Lung microvascular endothelial cell (primary cell): ENCODE measurements at places on chromosomes 2 and 18.

GRCh38 chr18:79599441-79599931 is 80.1 kb upstream of the CTDP1 start:
- no peak for DNase-seq

DNA sequence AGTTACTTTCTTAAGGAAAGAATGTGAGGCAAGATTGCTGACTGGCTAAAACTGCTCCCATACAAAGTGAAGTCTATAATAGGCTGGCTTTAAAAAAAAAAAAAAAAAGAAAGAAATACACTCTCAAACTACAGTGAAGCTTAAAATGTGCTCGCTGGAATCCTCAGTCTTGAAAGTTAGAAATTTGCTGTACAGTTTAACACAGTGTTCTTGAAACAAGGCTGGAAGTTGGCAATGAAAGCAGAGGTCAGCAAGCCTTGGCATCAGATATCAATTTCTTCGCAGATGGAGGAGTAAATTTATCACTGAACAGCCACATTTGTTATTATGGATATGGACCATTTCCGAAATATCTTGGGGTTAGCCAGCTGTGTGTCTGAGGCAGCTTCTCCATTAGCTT is 392.9 kb downstream of the ZNF516 start:
- DNase-seq, result no peak

GRCh38 chr2:233379034-233379433 is 24.7 kb downstream of the DGKD start:
- DNase-seq, result no peak

DNA sequence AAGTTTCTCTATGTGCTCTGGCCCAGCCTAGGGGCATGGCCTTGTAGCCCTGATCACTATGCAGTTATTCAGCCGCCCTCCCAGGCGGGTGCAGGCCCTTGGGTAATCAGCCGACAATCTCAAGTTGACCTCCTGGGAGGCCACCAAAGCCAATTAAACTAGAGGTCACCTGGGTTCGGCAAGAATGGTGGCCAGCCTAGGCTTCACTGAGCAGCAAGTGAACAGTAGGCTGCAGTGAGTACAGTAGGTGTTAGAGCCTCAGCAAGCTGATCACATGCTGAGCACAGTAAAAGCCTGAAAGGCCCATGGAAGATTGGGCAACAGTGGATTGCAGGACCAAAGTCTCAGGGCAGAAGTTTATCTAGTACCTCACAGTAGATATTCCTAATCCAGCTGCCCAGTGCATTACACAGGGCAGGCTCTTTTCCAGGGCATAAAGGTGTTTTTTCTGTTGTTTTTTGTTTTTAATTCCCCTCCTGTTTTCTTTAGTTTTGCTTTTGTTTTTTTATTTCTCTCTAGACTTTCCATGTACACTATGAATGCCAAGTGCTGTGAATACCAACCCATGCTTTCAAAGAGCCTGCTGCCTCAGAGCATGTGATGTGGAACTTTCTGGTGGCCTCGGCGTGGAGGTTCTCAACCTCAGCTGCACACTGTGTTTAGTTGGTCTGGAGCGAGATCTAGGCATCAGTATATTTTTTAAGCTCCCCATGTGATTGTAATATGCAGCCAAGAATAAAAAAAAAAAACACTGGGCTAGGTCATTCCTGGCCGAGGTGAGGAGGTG is 55.9 kb upstream of the ATL2 start:
- DNase-seq, result no peak

- no peak for DNase-seq
Observed at GRCh38 chr2:17550907-17551306, 10.4 kb downstream of the VSNL1 start.
